Stimulated activated CD4-positive, alpha-beta T cell treated with anti-CD3 and anti-CD28 coated beads, TNF-alpha, amount 100 ng/mL, for 4 hours (primary cell): ENCODE measurements at places on chromosomes 5 and 9.

- no peak for DNase-seq
These were observed 49.2 kb upstream of the SPDL1 start for GRCh38 chr5:169534311-169534880.

DNA sequence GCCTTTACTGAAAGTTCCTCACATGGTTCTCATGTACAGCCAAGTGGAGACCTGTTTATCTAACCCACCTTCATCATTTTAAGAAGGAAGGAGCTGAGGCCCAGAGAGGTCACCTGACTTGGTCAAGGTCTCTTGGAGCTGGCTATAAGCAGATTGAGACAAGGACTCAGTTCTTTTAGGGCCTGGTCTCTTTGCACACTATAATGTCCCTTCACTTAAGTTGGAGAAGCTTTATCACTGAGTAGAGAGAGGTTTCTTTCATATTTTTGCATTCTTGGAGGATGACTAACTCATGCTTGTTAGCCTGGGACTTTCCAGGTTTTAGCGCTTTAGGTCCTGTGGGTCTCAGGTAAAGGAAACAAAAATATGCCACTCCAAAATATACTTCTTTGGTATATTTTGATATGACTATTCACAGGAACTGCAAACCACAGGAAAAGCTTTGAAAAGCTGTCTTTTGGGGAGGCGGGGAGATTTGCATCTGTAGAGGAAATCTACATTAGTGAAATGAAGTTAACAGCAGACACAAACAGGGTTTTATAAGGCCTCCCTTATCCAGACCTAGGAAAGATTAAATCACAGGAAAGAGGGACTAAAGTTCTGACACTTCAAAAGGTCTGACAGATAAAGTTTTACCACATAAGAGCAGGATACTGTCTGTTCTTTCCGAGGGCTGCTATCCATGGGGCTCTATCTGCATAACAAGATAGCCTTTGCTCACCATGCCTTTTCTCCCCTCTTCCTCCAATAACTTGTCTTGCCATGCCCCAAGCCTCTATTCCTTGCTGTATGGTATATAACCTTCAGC lies 95.8 kb upstream of the ANKRD55 start:
- no peak for DNase-seq

DNA sequence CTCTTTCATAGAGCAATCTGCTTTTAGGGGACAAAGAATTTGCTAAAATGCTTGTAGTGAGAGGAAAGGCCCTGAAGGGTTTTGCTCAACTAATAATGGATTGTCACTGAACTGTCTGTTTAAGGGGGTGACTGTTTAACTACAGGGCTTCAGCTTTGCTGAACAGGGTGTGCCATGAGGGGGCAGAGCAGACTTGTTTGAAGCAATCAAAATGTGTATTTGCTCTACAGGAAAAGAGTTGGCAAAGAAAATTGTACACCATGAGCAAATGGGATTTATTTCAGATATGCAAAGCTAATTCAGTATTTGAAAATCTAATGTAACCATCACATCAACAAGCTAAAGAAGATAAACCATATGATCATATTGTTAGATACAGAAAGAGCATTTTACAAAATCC lies 154.3 kb downstream of the GABRG2 start:
- no peak for DNase-seq

GRCh38 chr9:12698266-12698665 lies 5.1 kb downstream of the TYRP1 start:
- no peak for DNase-seq

DNA sequence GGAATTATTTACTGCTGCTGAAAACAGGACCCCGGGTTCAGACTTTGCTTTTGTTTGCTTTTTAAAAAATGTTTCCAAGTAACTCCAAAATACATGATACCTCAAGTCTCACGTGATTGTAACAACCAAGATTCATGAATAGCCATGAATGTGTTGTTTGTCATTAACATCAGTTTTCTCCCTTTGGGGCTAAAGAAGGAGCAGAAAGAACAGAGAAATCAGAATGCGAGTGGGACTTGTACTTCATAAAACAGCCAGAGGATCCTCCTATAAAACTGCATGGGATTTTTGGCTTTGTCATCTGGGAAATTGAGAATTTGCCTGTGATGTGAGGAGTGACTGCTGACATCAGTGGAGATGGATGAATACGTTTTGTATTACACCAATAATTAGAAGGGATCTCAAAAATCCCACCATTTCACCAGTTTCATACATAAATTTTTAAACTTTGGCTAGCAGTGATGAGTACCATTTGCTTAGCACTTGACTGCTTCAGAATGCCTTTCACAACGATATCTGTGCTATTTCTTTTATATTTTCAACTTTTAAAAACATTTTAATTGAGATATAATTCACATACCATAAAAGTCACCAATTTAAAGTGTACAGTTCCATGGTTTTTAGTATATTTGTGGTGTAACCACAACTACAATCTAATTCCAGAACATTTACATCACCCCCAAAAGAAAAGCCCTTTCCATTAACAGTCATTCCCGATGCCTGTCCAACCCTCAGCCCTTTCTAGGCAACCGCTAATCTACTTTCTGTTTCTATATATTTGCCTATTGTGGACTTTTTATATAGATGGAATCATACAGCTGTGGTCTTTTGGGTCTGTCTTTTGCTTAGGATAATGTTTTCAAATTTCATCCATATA lies 126.9 kb upstream of the ANKRD55 start:
- no peak for DNase-seq

DNA sequence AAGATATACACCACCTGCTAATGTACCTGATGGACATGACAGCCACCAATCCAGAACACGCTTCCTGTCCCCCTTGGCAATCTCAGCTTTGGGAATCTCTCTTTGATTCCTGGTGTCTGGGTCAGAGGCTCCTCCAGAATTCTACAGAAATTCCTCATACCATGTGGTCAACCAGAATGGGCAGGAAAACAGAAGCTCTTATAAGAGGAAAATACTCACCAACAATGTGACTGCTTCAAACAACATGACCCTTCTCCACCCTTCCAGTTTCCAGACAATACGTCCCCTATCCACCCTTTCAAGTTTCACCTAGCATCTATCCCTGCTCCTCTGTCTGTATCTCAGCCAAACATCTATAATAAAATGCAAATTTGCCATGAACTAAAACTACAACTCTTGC lies 247.2 kb downstream of the DENND1A start:
- DNase-seq = no peak

- no peak for DNase-seq
These were observed 23.5 kb downstream of the DAB2IP start for GRCh38 chr9:121674952-121675351.
